ENCODE measurements at places on chromosomes 2 and 18.

- H3K27ac ChIP-seq = no peak overlapping the region
- H3K27me3 ChIP-seq = no peaks in the 10 kb centered on the region
- H3K36me3 ChIP-seq = no peaks in the 10 kb centered on the region
- no peak for DNase-seq
- H3K4me1 ChIP-seq = no peaks in the 10 kb centered on the region
These were observed 135.9 kb downstream of the ABCA12 start for GRCh38 chr2:215002500-215002899.

DNA sequence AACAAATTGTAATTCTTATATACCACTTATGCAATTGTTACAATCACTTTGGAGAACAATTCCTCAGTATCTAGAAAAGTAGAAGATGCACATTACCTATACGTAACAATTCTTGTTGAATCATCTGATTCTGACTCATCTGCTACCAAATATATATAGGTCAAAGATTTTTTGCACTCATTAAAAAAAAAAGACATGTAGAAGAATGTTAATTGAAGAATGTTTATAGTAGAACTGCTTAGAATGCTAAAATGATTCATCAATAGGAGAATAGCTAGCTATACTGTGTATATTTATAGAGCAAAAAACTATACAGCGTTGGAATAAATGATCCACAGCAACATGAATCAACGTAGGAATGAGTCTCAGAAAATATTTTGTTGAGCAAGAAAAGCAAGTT lies 29.5 kb upstream of the STAT1 start:
- no peaks in the 10 kb centered on the region for H3K27me3 ChIP-seq
- H3K4me3 ChIP-seq = no peak overlapping the region
- H3K36me3 ChIP-seq = no peaks in the 10 kb centered on the region
- no peak overlapping the region for H3K27ac ChIP-seq

GRCh38 chr2:39947294-39948015 lies 168.4 kb upstream of the THUMPD2 start:
- H3K36me3 ChIP-seq = no peaks in the 10 kb centered on the region
- no peak overlapping the region for H3K4me3 ChIP-seq
- H3K4me1 ChIP-seq = peaks cover 15% of the 10 kb centered on the region
- H3K27ac ChIP-seq = no peak overlapping the region

- peaks cover 60% of the 10 kb centered on the region for H3K4me1 ChIP-seq
- no peaks in the 10 kb centered on the region for H3K36me3 ChIP-seq
- H3K27ac ChIP-seq = peak overlapping the region; percentile 95
- no peaks in the 10 kb centered on the region for H3K27me3 ChIP-seq
- no peak overlapping the region for H3K4me3 ChIP-seq
- no peak for DNase-seq
These were observed 5.3 kb upstream of the TTC39C start for GRCh38 chr18:24009246-24009645.

DNA sequence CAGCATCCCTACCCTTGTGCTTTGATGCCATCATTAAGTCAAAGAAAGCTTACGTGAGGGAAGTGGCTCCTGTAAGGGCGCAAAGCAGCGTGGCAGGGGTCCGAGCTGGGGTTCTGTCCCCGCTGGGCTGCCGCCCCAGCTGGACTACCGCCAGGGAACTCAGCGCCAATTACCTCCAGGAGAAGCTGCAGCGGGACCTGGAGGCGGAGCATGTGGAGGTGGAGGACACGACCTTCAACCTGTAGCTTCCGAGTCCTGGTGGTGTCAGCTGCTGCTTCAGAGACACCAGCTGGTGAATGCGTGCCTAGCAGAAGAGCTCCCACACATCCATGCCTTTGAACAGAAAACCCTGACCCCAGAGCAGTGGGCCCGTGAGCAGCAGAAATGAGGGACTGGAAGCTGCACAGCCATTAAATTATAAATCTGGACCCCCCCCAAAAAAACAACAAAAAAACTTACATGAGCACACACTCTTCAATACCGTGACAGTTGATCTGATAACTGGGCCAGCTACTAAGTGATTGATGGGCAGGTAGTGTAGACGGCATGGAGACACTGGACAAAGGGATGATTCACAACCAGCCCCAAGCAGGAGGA lies 20.1 kb upstream of the YES1 start:
- DNase-seq = no peak
- H3K4me3 ChIP-seq = no peak overlapping the region
- no peak overlapping the region for H3K27ac ChIP-seq
- no peaks in the 10 kb centered on the region for H3K36me3 ChIP-seq
- no peaks in the 10 kb centered on the region for H3K27me3 ChIP-seq

- no peaks in the 10 kb centered on the region for H3K36me3 ChIP-seq
- no peak overlapping the region for H3K27ac ChIP-seq
- no peaks in the 10 kb centered on the region for H3K27me3 ChIP-seq
- DNase-seq = no peak
- H3K4me3 ChIP-seq = no peak overlapping the region
- no peaks in the 10 kb centered on the region for H3K4me1 ChIP-seq
These were observed 8.4 kb upstream of the PXDN start for GRCh38 chr2:1752751-1753150.

- no peaks in the 10 kb centered on the region for H3K4me1 ChIP-seq
- no peak for DNase-seq
- no peaks in the 10 kb centered on the region for H3K36me3 ChIP-seq
- H3K4me3 ChIP-seq = no peak overlapping the region
- no peaks in the 10 kb centered on the region for H3K27me3 ChIP-seq
- no peak overlapping the region for H3K27ac ChIP-seq
These were observed 38.3 kb upstream of the WDR75 start for GRCh38 chr2:189402932-189403331.

- H3K4me3 ChIP-seq = no peak overlapping the region
- peaks cover 15% of the 10 kb centered on the region for H3K4me1 ChIP-seq
- no peak for DNase-seq
These were observed 92.2 kb upstream of the KCTD1 start for GRCh38 chr18:26640541-26640940.

DNA sequence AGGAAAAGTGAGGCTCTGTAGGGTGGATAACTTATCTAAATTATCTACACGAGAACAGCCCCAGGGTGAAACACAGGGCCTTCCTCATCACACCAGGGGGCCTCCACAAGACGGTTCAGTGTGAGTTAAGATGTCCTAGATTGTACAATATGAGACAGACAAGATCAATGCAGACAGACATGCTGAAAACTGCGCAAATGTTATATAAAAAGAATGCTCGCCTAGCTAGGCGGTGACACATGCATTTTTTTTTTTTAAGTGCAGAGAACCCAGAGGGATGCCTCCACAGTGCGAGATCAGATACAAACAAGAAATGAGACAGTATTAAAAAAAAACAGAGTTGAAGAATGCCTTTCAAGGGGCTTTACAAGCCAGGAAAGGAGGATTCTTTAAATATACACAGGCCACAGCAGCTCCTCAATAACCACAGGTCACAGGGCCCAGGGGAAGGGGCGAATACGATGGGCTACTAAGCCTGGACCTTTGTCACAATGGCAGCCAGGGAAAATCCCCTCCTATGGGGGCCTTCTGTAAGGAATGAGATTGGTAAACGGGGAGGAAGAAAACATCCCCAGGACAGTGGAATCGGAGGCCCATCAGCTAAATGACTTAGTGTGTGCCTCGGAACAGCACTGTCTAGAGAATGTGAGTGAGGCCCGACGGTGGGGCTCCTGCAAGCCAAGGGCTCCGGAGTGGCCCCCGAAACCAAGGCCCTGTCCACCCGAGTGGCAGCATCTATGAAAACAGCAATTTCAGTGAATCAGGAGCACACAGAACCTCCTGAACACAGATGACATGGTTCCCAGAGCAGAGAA lies 48.9 kb downstream of the ADCY3 start:
- H3K4me3 ChIP-seq = no peak overlapping the region
- H3K27me3 ChIP-seq = no peaks in the 10 kb centered on the region
- no peak overlapping the region for H3K27ac ChIP-seq
- DNase-seq = no peak
- peaks cover 49% of the 10 kb centered on the region for H3K36me3 ChIP-seq

DNA sequence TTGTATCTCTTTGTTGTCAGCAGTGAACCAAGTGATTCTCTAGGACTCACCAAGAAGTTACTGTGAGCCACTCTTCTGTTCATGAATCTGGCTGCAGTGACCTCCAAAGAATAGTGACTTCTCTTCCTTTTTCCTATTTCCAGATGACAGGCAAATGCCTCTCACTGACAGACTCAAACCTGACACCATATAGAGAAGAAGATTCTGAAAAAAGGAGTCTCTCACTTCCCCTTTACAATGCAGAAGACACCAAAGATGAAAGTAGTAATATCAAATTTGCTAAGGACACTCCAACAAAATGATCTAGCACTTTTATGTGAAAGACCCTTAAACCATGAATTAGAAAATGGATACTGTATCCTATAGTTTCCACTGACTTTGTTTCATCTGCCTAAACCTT lies 44.4 kb upstream of the SETBP1 start:
- H3K36me3 ChIP-seq = no peaks in the 10 kb centered on the region
- no peak overlapping the region for H3K27ac ChIP-seq
- H3K4me3 ChIP-seq = no peak overlapping the region
- no peaks in the 10 kb centered on the region for H3K27me3 ChIP-seq

DNA sequence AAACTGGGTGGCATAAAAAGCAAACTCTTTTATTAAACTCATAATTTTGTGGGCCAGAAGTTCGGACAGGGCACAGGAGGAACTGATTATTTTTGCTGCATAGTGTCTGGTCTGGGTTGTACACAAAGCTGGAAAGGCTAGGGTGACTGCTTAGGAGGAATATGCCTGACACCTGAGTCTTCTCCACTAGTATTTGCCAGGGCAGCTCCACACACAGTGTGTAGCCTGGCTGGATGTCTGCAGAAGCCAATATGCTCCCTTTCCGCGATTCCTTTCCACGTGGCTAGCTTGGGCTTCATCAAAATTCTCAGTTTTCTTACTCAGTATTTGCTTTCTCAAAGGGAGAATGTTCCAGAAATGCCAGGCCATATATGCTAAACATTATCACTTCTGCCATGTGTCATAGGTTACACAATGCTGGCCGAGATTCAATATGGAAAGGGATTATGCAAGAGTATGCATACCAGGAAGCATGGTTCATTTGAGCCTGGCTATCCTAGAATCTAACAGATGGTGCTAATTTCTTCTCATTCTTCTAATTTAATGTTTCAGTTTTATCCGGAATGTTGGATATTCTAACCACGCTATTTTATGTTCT lies 142.7 kb upstream of the DOK6 start:
- H3K4me3 ChIP-seq = no peak overlapping the region
- H3K4me1 ChIP-seq = no peaks in the 10 kb centered on the region
- DNase-seq = no peak
- no peaks in the 10 kb centered on the region for H3K27me3 ChIP-seq
- H3K27ac ChIP-seq = no peak overlapping the region

DNA sequence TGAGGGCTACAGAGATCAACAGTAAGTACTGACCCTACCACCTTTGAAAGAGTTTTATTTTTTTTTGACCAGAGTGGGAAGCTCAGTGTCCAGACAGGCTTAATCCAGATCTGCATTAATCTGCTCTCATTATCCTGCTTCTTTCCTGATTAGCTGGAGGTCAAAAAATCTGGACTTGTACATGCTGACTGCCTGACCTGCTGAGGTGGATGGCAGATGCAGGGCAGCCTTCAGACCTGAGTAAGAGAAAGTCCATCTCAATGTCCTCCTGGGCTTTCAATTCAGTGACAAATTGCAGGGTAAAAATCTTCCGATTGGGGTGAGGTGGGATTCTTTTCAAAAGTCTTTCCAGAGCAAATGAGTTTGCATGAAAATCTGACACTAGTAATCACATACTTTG lies 998.8 kb upstream of the PIK3C3 start:
- H3K27me3 ChIP-seq = no peaks in the 10 kb centered on the region
- H3K4me3 ChIP-seq = no peak overlapping the region
- no peak for DNase-seq
- no peaks in the 10 kb centered on the region for H3K4me1 ChIP-seq
- H3K36me3 ChIP-seq = no peaks in the 10 kb centered on the region

DNA sequence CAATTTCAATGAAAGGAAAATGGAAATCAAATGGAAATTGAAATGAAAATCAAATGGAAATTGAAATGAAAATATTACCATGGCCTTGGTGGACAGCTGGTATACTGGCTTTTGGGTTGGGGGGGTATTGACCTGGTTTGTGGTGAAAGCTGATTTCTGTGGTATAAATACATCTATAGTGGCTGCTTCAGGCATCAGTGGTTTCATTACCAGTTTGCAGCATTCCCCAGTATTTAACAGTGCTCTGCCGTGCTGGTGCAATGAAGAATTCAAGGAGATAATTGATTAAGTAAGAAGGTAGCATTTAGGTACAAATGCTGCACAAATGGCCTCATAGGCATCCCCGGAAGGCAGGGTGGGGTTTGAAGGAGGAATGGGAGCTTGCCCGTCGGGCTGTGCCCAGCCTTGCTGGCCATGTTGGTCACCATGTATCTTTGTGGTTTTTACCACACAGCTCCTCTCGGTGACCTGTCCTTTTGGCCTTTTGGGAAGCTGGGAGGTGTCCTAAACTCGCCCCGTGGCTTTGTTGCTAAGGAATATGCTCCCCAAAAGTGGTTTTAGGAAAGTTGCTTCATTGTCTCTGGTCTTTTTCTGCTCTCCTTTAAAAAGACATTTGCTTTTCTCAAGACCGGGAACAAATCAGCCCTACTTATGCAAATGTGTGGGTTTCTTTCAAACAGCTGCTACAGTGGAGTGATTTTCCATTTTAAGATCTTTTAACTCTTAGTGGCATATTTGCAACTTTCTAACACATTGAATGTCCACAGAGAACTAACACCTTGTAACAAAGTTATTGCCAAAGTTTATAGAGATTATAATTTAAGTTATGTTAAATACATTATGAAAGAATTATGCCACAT lies 28.6 kb downstream of the SNTG2 start:
- peaks cover 20% of the 10 kb centered on the region for H3K4me1 ChIP-seq
- H3K36me3 ChIP-seq = peaks cover 16% of the 10 kb centered on the region
- DNase-seq = no peak

DNA sequence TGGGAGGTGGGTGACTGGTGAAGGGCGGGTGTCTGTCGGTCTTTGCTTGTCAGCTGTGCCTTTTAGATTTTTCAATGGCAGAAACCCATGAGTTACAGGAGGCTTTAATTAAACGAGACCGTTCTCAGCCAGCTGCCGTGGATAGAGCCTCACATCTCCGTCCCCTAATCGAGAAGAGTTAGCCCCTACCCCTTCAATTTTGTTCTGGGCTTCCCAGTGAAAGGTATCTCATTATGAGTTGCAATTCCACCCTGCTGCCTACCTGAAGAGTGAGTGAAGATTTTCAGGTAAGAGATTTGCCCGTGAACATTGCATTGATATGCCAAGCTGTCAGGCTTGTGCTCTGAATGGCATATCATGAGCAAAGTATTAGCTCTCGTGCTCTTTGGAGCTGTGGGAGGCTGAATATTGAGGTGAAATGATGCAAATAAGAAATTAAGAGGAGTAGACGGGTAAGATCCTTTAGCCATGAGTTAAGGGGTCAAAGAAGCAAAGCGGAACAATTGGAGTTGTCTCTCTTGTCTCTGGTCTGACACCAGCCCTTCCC lies 118.7 kb upstream of the MSTN start:
- no peaks in the 10 kb centered on the region for H3K4me1 ChIP-seq
- no peak for DNase-seq
- no peak overlapping the region for H3K27ac ChIP-seq
- H3K4me3 ChIP-seq = no peak overlapping the region
- no peaks in the 10 kb centered on the region for H3K36me3 ChIP-seq
- H3K27me3 ChIP-seq = no peaks in the 10 kb centered on the region

- no peaks in the 10 kb centered on the region for H3K27me3 ChIP-seq
- H3K4me1 ChIP-seq = no peaks in the 10 kb centered on the region
- H3K27ac ChIP-seq = no peak overlapping the region
- no peaks in the 10 kb centered on the region for H3K36me3 ChIP-seq
- DNase-seq = no peak
- H3K4me3 ChIP-seq = no peak overlapping the region
These were observed 126.4 kb downstream of the CACNB4 start for GRCh38 chr2:151972241-151973012.

- no peaks in the 10 kb centered on the region for H3K27me3 ChIP-seq
- no peaks in the 10 kb centered on the region for H3K4me1 ChIP-seq
- no peak overlapping the region for H3K4me3 ChIP-seq
- H3K27ac ChIP-seq = no peak overlapping the region
- DNase-seq = no peak
These were observed 212.0 kb upstream of the NABP1 start for GRCh38 chr2:191465766-191466420.

Data from DND-41 (cell line).